ENCODE measurements at places on chromosomes 4 and X. TPM values are rescaled to one million over a fixed set of nuclear protein-coding genes. Genes with fewer than 3 reads are reported as not detected.

GRCh38 chr4:111631215-111631999 is 513.8 kb upstream of the FAM241A start:
- no peak for DNase-seq

DNA sequence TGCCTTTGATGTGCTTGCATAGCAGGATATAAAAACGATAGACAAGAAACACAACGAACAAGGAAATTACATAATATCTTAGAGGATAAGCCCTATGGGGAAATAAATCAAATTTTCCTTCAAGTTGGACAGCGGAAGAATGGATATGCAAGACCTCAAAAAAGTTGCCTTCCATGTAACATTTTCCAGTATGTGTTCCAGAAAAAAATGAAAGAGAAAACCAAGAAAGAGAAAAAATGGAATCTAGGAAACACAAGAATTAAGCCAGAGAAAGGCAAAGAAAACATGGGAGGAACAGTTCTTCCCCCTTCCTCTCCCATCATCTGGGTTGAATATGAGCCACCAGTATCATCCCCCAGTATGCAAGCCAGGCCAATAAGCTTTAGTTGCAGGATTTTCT is 34.6 kb upstream of the MID1 start:
- no peak for DNase-seq

DNA sequence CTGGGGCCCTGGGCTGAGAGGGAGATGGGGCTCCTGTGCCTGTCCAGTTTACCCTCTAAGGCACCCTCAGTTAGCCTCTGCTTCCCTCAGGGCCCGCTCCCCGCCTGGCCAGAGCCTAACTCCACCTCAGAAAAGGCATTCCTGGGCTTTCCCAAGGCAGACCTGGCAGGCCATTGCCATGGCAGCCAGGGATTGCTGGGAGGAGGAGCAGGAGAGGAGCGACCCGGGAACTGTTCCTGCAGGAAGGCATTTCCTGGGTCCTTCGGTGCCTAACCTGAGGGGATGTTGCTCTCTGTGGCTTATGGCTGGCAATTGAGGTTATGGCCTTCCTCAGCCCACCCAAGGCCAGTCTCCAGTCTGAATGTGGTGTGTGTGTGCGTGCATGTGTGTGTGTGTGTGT is 131.3 kb downstream of the PJA1 start:
- DNase-seq, result no peak

- DNase-seq, result no peak
Measured at GRCh38 chr4:146343199-146343598, 128.9 kb downstream of the REELD1 start.

- no peak for DNase-seq
Measured at GRCh38 chr4:16496501-16496900, 270.2 kb upstream of the TAPT1 start.

DNA sequence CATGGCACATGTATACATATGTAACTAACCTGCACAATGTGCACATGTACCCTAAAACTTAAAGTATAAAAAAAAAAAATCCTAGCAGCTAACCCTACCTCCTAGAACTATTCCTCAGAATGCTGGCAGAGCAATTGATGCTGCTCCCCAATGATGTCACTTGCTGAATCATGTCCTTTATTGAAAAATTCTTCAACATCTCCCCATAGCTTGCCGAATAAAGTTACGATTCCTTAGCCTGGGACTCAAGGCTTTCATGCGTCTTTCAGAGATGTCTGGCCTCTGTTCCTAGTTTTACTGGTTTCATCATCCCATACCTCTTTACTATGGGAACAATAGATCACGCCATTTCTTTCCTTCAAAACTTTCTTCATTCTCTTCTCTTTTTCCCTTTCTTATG is 174.7 kb upstream of the FAT1 start:
- no peak for DNase-seq

DNA sequence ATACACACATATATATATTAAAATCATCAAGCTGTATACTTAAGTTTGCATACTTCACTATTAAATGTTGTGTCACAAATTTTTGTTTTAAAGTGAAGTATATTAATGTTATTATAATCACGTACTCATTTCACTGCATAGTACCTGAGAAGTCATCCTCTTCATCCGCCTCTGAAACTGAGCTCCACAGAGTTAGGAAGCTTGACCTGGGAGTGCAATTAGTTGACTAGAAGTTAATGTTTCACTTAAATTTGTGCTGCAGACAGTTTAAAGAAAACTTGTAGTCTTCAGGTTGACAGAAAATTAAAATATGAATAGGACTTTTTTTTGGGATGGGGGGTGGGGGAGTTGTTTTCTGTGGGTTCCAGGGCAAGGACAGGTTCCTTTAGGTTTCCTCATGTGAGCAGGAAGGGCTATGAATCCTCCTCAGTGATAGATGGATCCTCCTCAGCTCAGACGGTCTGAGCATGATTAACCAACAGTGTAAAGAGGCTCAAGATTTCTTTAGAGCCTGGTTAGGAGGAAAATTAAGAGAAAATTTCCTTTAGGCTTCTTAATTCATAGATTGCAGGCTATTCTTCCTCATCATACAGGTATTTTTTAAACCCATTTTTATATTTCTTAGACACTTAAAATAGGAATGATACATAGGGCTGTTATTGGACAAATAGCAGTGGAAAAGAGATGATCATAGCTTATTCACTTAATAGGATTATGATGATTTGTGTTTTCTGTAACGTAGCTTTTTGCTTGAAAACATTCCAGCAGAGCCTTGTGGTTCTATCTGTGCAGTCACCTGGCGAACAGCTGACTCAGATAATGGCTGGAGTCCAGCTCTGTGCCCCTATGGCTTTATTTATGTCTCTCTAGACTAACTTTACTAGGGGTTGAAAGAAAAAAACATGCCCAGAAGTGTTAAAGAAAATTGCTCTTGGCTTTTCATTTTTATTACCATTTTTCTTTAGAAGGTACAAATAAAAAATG is 102.7 kb downstream of the SLC4A4 start:
- no peak for DNase-seq

DNA sequence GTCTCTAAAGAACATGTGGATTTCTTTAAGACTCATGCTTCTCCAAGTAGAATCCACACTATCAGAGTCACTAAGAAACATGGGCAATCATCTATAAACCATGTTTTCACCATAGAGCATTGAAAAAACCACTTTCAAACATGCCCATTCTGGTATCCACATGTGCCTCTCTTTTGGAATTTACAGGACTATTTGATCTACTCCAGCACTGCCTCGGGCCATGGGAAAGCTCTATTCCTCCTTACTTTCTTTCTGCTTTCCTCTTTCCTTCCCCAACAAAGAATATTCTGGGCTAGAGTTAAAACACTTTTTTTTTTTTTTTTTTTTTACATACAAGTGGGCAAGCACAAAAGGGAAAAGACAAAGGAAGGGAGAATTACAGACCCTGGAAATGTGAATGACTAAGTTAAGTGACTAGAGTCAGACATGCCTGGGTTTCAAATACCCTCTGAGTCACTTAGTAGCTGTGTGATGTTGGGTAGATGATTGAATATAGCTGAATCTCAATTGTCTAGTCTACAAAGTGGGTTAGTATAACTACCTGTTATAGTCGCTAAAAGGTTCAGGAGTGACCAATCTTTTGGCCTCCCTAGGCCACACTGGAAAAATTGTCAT is 847.7 kb upstream of the INTU start:
- no peak for DNase-seq

- no peak for DNase-seq
Measured at GRCh38 chr4:57039345-57039744, 60.6 kb downstream of the POLR2B start.

Gene SOWAHB
- 2.4 TPM for total RNA-seq

Gene CFAP299
- 5.1 TPM for total RNA-seq

Gene FGF5
- total RNA-seq, result not detected

Gene CCDC160
- 0.38 TPM for total RNA-seq

Gene DCAF12L1
- not detected for total RNA-seq

Gene GIMD1
- total RNA-seq, result not detected
